ENCODE measurements at places on chromosomes 13 and 19.

GRCh38 chr13:48583859-48584311 is 51.0 kb upstream of the RCBTB2 start:
- H3K27ac ChIP-seq = no peak overlapping the region
- peaks cover 20% of the 10 kb centered on the region for H3K4me1 ChIP-seq
- peaks cover 3% of the 10 kb centered on the region for H3K36me3 ChIP-seq
- no peak overlapping the region for H3K4me3 ChIP-seq

DNA sequence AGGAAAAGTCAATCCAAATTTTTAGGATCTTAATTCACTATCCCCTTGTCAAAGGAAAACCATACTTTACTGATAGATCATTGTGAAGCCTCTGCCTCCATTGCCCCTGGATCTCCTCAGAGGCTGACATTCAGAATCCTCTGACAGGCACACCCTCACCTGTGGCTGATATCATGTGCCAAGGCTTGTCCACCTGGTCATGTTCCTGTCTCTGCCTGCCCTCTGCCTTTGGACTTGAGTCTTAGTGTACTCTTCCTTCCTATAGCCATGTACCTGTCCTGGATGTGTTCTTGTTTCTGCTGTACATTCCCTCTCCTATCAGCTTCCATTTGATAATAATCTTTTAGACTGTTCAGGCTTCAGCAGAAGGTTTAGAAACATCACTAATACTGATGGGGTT is 179.4 kb downstream of the TNFSF13B start:
- no peaks in the 10 kb centered on the region for H3K4me1 ChIP-seq
- no peak overlapping the region for H3K4me3 ChIP-seq
- H3K36me3 ChIP-seq = no peaks in the 10 kb centered on the region

GRCh38 chr19:13825489-13826441 is 30.5 kb downstream of the ZSWIM4 start:
- H3K27ac ChIP-seq = peak overlapping the region; percentile 35
- H3K4me3 ChIP-seq = no peak overlapping the region
- peaks cover 4% of the 10 kb centered on the region for H3K4me1 ChIP-seq
- DNase-seq = no peak

- no peaks in the 10 kb centered on the region for H3K27me3 ChIP-seq
- H3K4me3 ChIP-seq = no peak overlapping the region
- no peaks in the 10 kb centered on the region for H3K4me1 ChIP-seq
- no peaks in the 10 kb centered on the region for H3K36me3 ChIP-seq
Measured at GRCh38 chr13:98613591-98613990, 36.7 kb upstream of the STK24 start.

Measured in effector memory CD8-positive, alpha-beta T cell (primary cell).